ENCODE measurements at places on chromosomes 4 and X. TPM values are rescaled to one million over a fixed set of nuclear protein-coding genes. Genes with fewer than 3 reads are reported as not detected.

DNA sequence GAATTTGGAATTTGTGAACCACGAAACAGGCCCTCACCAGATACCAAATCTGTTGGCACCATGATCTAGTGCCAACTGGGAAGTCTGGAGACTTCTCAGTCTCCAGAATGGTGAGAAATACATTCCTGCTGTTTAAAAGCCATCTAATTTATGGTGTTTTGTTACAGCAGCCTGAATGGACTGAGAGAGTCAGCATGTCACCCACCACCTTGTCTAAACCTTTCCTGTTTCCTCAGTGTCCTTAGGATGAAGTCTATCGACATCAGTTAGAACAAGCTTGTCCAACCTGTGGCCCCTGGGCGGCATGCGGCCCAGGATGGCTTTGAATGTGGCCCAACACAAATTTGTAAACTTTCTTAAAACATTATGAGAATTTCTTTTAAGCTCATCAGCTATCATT lies 42.1 kb downstream of the FREM3 start:
- H3K27ac ChIP-seq: no peak overlapping the region
- no peak overlapping the region for H3K4me3 ChIP-seq
- DNase-seq: no peak
- no peaks in the 10 kb centered on the region for H3K4me1 ChIP-seq
- no peaks in the 10 kb centered on the region for H3K36me3 ChIP-seq
- peaks cover 19% of the 10 kb centered on the region for H3K27me3 ChIP-seq

DNA sequence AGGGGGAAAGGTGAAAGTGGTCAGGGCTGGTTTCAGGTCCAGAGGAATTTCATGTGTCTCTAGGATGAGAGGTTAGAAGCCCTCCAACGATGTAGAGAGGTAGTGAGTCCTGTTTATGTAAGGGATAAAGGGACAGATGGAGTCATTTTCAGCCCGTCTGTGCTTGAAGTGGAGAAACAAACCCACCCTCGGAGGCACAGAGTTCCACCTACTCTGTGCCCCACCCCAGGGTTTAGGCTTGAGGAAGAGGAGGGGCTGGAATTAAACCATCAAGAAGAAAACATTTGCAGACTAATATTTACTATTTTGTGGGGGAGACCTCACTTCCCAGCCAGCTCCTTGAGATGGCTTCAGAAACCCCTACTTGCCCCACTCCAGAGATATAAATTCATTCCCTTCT lies 868 bp upstream of the GNL3L start:
- H3K27ac ChIP-seq: peak overlapping the region; percentile 86
- peak overlapping the region; percentile 81 for H3K4me3 ChIP-seq
- no peaks in the 10 kb centered on the region for H3K27me3 ChIP-seq
- peaks cover 18% of the 10 kb centered on the region for H3K4me1 ChIP-seq
- DNase-seq: no peak

GRCh38 chrX:142233400-142233799 lies 28.3 kb upstream of the MAGEC2 start:
- H3K27ac ChIP-seq: no peak overlapping the region
- no peak overlapping the region for H3K4me3 ChIP-seq
- no peaks in the 10 kb centered on the region for H3K27me3 ChIP-seq
- H3K4me1 ChIP-seq: no peaks in the 10 kb centered on the region

DNA sequence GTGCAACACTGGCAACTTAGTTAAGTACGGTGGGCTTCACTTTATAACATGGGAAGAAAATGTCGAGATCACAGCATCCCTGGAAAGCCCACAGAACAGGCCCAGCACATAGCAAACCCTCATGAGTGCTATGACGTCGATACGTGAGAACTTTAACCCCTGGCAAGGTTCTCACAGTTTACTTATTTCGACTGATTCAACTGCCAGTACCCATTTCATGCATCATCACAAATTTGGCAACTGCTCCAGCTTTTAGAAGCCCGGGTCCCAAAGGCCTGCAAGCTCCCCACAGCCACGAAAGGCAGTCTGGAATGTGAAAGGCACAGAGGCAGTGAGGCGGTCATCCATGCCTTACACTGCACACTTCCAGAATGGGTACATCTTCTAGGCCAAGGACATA lies 41.2 kb downstream of the RELL1 start:
- DNase-seq: no peak
- H3K27me3 ChIP-seq: no peaks in the 10 kb centered on the region
- H3K36me3 ChIP-seq: peaks cover 5% of the 10 kb centered on the region
- no peak overlapping the region for H3K27ac ChIP-seq
- no peak overlapping the region for H3K4me3 ChIP-seq

GRCh38 chr4:113982181-113982580 lies 2.7 kb upstream of the ARSJ start:
- no peak overlapping the region for H3K4me3 ChIP-seq
- peaks cover 15% of the 10 kb centered on the region for H3K4me1 ChIP-seq
- no peak overlapping the region for H3K27ac ChIP-seq

- H3K4me3 ChIP-seq: no peak overlapping the region
- no peak overlapping the region for H3K27ac ChIP-seq
- no peaks in the 10 kb centered on the region for H3K4me1 ChIP-seq
- no peak for DNase-seq
- no peaks in the 10 kb centered on the region for H3K36me3 ChIP-seq
Measured at GRCh38 chr4:112318239-112319142, 21.3 kb downstream of the ALPK1 start.

GRCh38 chrX:74370487-74370886 lies 50.8 kb upstream of the SLC16A2 start:
- H3K4me3 ChIP-seq: no peak overlapping the region
- no peak for DNase-seq
- H3K27me3 ChIP-seq: peaks cover 24% of the 10 kb centered on the region
- H3K4me1 ChIP-seq: peaks cover 8% of the 10 kb centered on the region
- H3K36me3 ChIP-seq: no peaks in the 10 kb centered on the region
- H3K27ac ChIP-seq: no peak overlapping the region

DNA sequence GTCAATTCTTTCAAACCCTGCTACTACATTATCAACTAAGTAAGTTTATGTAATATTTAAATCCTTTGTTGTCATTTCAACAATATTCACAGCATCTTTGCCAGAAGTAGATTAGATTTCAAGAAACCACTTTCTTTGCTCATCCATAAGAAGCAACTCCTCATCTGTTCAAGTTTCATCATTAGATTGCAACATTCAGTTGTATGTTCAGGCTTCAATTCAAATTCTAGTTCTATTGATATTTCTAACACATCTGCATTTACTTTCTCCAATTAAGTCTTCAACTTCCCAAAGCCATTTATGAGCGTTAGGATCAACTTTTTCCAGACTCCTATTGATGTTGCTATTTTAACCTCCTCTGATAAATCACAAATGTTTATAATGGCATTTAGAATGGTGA lies 66.1 kb downstream of the BMP3 start:
- no peak overlapping the region for H3K27ac ChIP-seq
- no peaks in the 10 kb centered on the region for H3K27me3 ChIP-seq
- no peaks in the 10 kb centered on the region for H3K4me1 ChIP-seq
- no peak overlapping the region for H3K4me3 ChIP-seq
- no peak for DNase-seq
- no peaks in the 10 kb centered on the region for H3K36me3 ChIP-seq

DNA sequence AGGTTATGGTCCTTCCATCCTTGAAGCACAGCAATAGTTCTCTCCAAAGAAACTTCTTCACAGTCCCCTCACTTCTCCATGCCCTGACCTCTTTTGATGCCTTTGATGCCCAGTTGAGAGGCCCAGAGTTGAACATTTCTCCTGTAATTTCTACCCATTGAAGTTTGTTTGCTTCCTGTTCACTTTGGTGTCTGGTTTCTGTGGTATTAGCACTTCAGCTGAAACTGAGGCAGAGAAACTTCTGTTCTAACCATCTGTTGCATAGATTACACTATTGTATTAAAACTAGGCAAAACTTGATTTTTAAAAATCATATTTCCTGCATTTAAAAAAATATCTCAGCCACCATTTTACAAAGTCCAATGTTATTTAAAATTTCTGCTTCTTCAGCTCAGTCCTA lies 89.8 kb upstream of the ADGRG2 start:
- no peaks in the 10 kb centered on the region for H3K36me3 ChIP-seq
- no peak overlapping the region for H3K4me3 ChIP-seq
- H3K27ac ChIP-seq: no peak overlapping the region
- no peaks in the 10 kb centered on the region for H3K4me1 ChIP-seq
- H3K27me3 ChIP-seq: peaks cover 53% of the 10 kb centered on the region

GRCh38 chrX:23766650-23767551 lies 16.1 kb upstream of the SAT1 start:
- no peaks in the 10 kb centered on the region for H3K27me3 ChIP-seq
- H3K4me3 ChIP-seq: no peak overlapping the region
- DNase-seq: no peak
- no peak overlapping the region for H3K27ac ChIP-seq
- H3K36me3 ChIP-seq: no peaks in the 10 kb centered on the region

DNA sequence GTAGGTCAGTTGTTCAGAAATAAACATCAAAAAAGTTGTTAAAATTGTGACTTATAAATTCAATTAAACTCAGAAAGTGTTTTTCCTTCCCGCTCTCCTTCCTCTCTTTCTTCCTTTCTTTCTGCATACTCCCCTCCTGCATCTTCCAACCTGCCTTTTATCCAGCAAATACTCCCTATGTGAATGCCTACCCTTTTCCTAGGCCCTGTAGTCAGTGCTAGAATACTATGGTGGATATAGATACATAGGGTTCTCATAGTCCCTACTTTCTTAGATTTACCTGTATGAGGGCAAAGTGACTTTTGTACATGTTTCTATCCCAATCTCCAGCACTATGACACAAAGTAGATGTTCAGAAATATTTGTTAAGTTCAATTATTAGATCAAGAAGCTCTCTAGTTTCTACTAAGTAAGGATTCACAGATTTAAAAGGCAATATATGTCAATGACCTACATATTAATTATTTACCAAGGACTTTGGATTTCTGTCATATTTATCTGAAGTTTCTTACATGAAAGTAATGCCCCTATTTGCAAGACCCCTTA lies 732 bp downstream of the SULT1E1 start:
- H3K27me3 ChIP-seq: no peaks in the 10 kb centered on the region
- H3K4me1 ChIP-seq: no peaks in the 10 kb centered on the region
- DNase-seq: no peak
- H3K4me3 ChIP-seq: no peak overlapping the region

DNA sequence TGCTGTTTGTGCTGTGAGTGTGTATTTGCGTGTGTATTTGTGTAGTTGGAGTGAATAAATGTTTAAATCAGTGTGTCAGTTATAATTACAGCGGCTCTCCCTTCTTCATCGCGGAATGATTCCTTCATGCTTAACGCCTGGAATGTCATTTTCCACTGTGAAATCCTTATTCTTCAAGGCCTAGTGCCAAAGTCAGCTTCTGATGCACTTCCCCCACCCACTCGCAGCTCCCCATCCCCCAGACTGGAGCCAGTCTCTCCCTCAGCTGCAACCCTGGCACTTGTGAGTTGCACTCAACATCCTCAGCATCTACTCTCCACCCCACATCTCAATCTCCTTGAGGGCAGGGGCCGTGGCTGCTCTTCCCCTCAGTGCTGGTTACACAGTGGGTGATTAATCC lies 583.0 kb downstream of the BCOR start:
- peaks cover 62% of the 10 kb centered on the region for H3K27me3 ChIP-seq
- no peak overlapping the region for H3K4me3 ChIP-seq
- H3K4me1 ChIP-seq: no peaks in the 10 kb centered on the region
- H3K27ac ChIP-seq: no peak overlapping the region

DNA sequence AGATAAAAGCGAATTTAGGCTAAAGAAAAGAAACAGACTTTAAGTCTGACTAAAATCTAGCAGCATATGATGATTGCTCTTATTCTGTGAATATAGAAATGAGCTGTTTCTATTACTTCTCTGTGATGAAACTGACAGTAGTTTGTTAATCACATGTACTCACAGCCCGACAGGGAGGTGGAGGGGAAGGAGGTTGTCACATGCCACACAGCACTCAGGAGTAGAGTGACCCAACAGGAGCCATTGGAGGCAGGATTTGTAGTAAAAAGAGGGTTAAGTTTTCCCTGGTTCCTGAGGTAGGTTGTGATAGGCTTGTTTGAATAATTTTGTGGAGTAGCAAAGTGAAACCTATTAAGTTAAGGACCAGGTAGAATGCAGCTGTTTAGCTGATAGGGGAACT lies 495.9 kb downstream of the CENPC start:
- H3K36me3 ChIP-seq: no peaks in the 10 kb centered on the region
- H3K4me3 ChIP-seq: no peak overlapping the region
- no peak for DNase-seq

GRCh38 chrX:44708470-44708869 lies 135.4 kb upstream of the DUSP21 start:
- no peak for DNase-seq
- H3K27me3 ChIP-seq: no peaks in the 10 kb centered on the region
- H3K4me3 ChIP-seq: no peak overlapping the region
- no peaks in the 10 kb centered on the region for H3K36me3 ChIP-seq

- H3K27ac ChIP-seq: no peak overlapping the region
- no peak overlapping the region for H3K4me3 ChIP-seq
- H3K4me1 ChIP-seq: no peaks in the 10 kb centered on the region
- DNase-seq: no peak
- peaks cover 59% of the 10 kb centered on the region for H3K36me3 ChIP-seq
Measured at GRCh38 chrX:71393919-71394318, 27.8 kb downstream of the TAF1 start.

GRCh38 chrX:130108647-130109428 lies 1.5 kb downstream of the ELF4 start:
- H3K27me3 ChIP-seq: no peaks in the 10 kb centered on the region
- peak; percentile 46 for DNase-seq
- peak overlapping the region; percentile 83 for H3K4me3 ChIP-seq
- peak overlapping the region; percentile 76 for H3K27ac ChIP-seq
- H3K4me1 ChIP-seq: peaks cover 57% of the 10 kb centered on the region

GRCh38 chr4:84470204-84470785 lies 28.8 kb downstream of the NKX6-1 start:
- H3K4me3 ChIP-seq: no peak overlapping the region
- H3K4me1 ChIP-seq: no peaks in the 10 kb centered on the region
- no peaks in the 10 kb centered on the region for H3K36me3 ChIP-seq

DNA sequence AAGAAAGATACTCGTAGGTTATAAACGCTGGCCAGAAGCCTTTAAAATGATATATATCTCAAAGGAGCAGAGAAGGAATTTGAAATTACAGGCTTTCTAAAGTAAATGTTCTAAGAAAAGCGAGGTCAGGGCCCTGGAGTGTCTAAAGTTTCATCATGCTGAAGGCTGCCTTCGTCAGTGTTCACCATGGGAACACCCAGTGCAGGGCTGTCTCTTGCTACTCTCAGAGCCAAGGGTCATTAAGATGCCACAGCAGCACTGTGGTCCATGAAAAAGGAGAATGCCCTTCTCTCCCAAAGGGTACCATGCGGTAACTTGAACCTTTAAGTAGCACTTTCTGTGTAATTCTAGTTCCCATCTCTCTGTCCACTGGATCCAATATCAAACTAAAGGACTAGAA lies 174.5 kb upstream of the NWD2 start:
- H3K4me3 ChIP-seq: no peak overlapping the region
- H3K27me3 ChIP-seq: no peaks in the 10 kb centered on the region
- H3K27ac ChIP-seq: no peak overlapping the region
- DNase-seq: no peak
- H3K36me3 ChIP-seq: no peaks in the 10 kb centered on the region

BCAP31 gene
- 407 TPM for total RNA-seq

BMX gene
- total RNA-seq: not detected

GLOD5 gene
- total RNA-seq: not detected

MID1 gene
- total RNA-seq: 70.5 TPM
